Substantia nigra (tissue), 51 donors: ENCODE measurements at places on chromosomes 2 and 18.
A peak's percentile ranks its signal among the peaks of the same experiment; 100 is the strongest.

DNA sequence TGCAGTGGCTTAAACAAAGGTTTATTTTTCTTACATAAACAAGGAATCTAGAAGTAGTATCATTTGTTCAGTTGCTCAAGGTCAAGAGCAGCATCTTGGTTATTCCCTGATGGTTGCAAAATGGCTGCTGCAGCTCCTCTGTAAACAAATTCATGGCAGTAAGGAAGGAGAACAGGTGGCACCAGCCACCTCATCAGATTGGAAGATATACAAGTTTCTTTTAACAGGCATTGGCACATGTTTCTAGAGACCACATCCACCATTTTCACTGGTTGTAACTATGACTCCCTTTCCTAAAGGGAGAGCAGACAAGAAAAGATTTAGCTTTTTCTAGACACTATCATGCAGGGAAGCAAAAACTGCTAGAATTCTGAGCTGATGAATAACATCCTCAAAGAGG, 46.3 kb downstream of the PKDCC start:
- no peak for DNase-seq

- DNase-seq = peak; percentile 97
Observed at GRCh38 chr2:231662028-231662810, 46.1 kb upstream of the PTMA start.

DNA sequence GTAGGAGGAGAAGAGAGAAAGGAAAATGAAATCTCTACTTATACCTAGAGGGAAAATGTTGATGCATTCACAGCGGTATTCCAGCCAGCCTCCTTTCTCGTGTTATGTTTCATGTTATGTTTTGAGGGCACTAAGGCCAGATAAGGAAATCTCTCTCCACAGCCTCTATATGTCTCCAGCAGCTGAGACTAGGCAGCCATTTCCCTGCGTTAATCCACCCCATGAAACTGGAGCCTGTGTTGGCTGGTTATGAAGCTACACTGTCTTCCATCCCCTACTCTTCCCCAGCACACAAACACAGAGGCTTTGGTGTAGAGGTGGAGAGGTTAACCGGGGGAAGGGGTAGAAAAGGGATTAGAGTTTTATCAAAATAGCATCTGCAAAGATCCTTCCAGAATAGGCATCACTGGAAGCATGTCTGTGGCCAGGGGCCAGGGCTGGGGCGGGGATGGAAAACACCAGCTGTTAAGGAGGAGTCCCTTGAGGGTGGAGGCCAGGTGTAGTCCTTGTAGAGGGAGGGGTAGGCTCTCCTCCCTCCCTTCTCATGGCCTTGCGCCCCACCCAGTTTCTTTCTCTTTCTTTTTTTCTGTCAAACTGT, 100.9 kb upstream of the TNP1 start:
- DNase-seq = no peak

GRCh38 chr2:142974288-142975024, 97.0 kb downstream of the KYNU start:
- no peak for DNase-seq

GRCh38 chr2:152335016-152335725, at the start of gene FMNL2:
TSS of gene FMNL2 (plus strand) at chr2:152335174.
- peak; percentile 90 for DNase-seq

- no peak for DNase-seq
Observed at GRCh38 chr18:47865183-47865582, 65.3 kb downstream of the SMAD2 start.

GRCh38 chr2:242020196-242021004, 150.9 kb downstream of the RTP5 start:
- peak; percentile 11 for DNase-seq

DNA sequence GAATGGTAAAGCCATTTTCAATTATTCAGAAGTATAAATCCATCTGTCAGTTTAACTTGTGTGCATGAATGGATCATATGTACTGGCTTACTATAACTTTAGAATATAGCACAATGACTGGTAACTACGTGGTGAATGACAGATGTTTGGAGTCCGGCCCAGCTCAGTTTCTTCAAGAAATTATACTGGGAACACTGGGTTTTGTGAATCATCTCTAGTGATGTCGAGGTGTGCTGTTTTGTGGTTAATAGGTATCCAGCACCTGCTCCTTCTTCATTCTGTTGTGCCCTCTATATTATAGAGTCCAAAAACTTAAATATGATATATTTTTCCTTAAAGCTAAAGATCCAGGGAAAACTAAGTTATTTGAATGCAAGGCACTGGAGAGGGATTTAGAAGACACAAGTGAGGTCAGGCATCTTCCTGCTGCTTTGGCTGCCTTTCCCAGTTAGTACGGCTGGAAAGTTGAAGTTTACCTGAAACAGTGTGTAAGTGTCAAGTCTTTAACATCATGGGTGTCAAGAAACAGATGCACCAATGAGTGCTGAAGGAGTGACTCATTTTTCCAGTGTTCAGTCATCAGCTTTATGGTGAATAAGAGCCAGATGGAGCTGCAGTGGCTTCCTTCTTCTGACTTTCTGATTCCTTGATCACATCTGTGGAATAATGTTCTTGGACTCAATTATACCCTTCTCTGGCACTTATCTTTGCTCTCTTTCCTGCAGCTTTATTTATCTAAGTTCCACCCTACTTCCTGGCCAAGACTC, 1079.5 kb upstream of the CELF4 start:
- DNase-seq = no peak

DNA sequence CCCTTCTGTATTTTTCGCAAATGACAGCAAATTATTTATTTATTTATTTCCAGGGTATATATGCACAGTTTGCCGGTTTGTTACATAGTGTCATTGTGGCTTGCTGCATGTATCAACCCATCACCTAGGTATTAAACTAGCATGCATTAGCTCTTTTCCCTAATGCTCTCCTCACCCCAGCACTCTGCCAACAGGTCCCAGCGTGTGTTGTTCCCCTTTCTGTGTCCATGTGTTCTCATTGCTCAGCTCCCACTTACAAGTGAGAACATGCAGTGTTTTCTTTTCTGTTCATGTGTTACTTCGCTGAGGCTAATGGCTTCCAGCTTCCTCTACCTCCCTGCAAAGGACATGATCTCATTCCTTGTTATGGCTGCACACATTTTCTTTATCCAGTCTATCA, 592.3 kb downstream of the TRIB2 start:
- DNase-seq = no peak

DNA sequence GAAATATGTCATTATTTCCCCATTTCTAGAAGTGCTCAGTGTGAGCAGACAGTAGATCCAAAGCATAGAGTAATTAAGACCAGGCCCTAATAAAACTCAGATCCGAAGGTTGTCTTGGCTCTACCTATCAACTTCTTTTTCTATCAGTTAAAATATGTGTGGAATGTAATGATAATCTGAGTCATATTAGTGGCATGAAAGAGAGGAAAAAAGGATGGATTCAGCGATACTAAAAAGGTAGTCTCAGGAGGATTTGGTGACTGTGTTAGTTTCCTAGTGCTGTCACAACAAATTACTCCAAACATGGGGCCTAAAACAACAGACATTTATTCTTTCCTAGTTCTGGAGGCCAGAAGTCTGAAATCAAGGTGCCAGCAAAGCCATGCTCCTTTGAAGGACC, 103.7 kb upstream of the NABP1 start:
- no peak for DNase-seq

GRCh38 chr2:41400088-41400665, 647.6 kb upstream of the PKDCC start:
- DNase-seq = no peak

- no peak for DNase-seq
Observed at GRCh38 chr18:80105369-80106167, 3.5 kb upstream of the ADNP2 start.

DNA sequence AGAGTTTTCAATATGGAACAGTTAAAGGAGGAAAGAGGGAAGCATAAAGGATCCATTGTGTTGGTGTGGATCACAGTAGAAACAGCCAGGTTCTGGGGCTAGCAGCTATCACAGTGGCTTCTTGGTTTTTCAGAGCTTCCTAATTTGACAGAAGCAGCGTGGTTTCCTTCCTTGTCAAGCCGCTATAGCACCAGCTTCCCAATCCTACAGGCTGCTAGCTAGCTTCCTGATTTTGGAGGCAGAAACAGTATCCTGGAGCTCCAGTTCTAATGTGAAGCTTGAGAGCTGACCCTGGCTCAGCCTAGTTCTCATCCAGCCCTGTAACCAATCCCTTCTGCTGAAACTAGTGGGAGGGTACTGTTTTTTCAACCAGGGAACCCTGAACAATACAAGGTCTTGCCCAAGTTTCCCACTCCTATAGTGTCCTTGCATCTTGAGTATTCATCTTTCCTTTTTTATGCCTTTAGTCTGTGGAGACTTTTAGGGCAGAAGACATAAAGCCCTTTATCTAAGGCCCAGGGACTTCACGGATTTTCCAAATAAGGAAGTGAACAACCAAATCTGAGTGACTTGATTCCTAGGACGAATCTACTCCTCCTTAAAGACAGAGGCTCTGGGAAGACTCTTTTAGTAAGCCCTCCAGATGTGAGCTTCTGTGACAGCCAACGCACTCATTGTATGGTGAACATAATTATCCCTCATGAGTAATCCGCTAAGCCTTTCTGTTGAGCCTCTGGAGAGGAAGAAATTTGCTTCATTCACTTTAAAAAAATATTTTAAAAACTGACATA, 33.8 kb downstream of the CCDC93 start:
- no peak for DNase-seq

DNA sequence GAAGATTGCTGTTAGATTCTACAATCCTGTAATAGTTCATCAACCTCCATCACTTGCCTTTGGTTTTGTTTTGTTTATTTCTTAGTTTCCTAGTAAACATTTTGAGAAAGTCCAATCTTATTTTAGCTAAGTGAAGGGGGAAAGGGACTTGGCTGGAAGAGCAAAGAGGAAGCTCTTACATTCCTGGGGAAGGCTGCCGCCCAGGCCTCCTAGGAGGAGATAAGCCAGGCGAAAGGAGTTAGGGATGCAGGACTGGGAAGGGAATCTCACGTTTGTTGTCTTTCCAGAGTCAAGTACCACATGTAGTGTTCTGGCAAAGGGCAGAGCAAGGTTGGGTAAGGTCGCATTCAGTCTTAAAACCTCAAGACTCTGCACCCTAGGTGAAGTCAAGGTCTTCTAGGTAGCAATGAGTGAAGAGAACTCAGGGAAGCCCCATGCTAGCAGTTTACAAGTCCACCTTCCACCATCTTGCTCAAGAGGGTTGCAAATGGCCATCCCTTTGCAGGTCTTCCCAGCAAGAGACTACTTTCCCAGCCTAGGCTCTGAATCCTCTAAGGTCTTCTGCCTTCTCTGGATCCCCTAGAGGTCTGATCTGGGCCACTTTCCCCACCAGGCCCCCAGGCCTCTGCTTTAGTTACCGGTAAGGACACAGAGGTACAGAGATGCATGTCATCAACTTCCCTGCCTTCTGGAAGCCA, 320.7 kb downstream of the CYP26B1 start:
- DNase-seq = no peak

DNA sequence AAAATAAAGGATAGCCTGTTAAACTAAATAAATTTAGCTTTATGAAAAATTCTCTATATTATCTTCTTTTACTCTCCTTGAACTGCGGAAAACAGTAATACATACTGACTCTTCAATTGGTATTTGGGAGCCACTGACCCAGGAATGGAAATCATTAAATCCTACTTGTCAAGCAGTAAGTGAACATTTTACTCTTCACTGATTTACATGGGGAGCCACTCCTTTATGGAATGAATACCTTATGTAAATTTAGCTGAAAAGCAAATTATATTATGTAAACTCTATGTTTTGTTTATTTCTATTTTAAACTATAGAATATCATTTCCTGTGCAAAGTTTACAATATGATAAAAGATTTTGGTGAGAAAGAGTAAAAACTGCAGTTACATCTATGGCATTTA, 85.2 kb downstream of the STRADB start:
- DNase-seq = no peak

DNA sequence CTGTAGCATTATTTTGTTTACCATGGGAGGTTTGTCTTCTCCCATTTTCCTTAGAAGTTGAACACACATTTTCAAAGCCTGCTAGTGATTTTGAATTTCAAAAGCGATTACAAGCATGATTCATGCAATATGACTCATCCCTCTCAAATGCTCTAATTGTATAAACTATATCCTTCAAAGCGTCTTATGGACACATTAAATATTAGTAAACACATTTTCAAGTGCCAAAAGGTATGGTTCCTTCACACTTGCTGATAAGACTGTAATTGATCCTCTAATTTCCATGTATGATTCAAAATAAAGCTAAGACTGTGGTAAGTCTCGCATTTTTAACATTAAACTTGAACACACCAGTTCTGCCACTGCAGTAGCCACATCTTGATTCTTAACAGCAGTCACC, 512.9 kb downstream of the LRRTM4 start:
- no peak for DNase-seq
